ENCODE measurements at places on chromosomes 3 and 15.
A peak's percentile ranks its signal among the peaks of the same experiment; 100 is the strongest.

- no peak overlapping the region for H3K27ac ChIP-seq
- H3K4me1 ChIP-seq = peaks cover 4% of the 10 kb centered on the region
- no peaks in the 10 kb centered on the region for H3K27me3 ChIP-seq
- no peaks in the 10 kb centered on the region for H3K36me3 ChIP-seq
- no peak overlapping the region for H3K4me3 ChIP-seq
Measured at GRCh38 chr3:173992416-173992815, 594.9 kb downstream of the NLGN1 start.

DNA sequence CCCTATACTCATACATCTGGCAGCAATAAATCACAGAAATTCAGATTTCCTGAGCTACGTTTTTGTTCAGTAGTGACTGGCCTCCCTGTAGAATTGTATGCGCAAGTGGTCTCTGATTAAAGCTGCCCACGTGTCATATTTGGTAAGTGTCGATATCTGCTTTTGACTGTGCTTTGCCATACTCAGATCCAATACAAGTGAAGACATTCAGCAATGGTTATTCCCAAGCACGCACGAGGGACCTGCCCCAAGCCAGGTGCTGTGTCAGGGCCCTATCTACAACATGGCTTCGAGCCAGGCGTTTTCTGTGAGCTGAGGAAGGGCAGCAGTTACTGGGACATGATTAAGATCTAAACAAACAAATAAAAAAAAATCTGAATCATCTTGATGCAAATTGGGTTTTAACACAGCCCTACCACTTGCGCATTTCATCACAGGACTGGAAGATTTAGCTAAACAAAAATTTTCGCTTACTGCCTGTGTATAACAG is 47.2 kb upstream of the ICE2 start:
- peaks cover 5% of the 10 kb centered on the region for H3K36me3 ChIP-seq
- no peak for DNase-seq
- no peaks in the 10 kb centered on the region for H3K27me3 ChIP-seq
- H3K4me3 ChIP-seq = no peak overlapping the region
- H3K27ac ChIP-seq = no peak overlapping the region

- H3K4me1 ChIP-seq = no peaks in the 10 kb centered on the region
- H3K36me3 ChIP-seq = no peaks in the 10 kb centered on the region
- H3K27ac ChIP-seq = no peak overlapping the region
- DNase-seq = no peak
- no peak overlapping the region for H3K4me3 ChIP-seq
Measured at GRCh38 chr15:82950746-82951370, 1.7 kb downstream of the HOMER2 start.

- H3K4me3 ChIP-seq = no peak overlapping the region
- peaks cover 2% of the 10 kb centered on the region for H3K4me1 ChIP-seq
- no peak overlapping the region for H3K27ac ChIP-seq
- no peaks in the 10 kb centered on the region for H3K27me3 ChIP-seq
Measured at GRCh38 chr3:149411583-149411982, 34.1 kb upstream of the TM4SF1 start.

- peaks cover 31% of the 10 kb centered on the region for H3K36me3 ChIP-seq
- no peak overlapping the region for H3K4me3 ChIP-seq
- H3K4me1 ChIP-seq = peaks cover 3% of the 10 kb centered on the region
Measured at GRCh38 chr3:168021737-168022450, 73.8 kb downstream of the GOLIM4 start.

GRCh38 chr15:70523192-70523591 is 240.2 kb downstream of the UACA start:
- no peak for DNase-seq
- peaks cover 2% of the 10 kb centered on the region for H3K4me1 ChIP-seq
- no peak overlapping the region for H3K27ac ChIP-seq

DNA sequence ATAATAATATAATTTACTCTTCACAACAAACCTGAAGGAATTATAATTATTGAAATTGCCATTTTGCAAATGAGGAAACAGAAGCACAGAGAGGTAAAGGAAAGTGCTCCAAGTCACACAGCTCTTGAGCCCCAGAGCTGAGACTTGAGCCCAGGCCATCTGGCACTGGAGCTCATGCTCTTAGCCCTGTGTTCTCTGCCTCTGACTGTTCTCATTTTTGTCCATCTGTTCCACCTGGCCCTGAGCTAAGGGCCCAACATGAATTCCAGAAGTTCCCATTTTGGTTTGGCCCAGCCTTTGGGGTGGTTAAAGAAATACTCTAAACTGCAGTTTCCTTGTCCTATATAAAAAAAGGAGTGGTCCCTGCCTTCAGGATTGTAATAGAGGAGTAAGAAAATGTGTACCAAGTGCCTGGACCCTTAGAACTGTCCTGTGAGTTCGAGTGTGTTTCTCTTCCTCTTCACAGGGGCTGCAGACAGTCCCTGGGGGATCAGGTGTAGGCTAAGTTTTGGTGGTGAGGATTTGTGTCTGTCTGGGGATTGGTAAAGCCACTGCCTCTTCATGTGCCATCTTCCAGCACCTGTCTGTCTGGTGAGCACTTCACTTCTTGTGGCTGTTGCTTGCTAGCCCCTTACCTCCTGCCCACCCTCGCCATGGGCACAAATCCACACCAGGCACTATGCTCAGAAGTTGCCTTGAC is 91.8 kb downstream of the DNAJB8 start:
- DNase-seq = no peak
- H3K36me3 ChIP-seq = no peaks in the 10 kb centered on the region
- no peaks in the 10 kb centered on the region for H3K27me3 ChIP-seq

- H3K27ac ChIP-seq = no peak overlapping the region
- no peaks in the 10 kb centered on the region for H3K36me3 ChIP-seq
- H3K4me1 ChIP-seq = peaks cover 4% of the 10 kb centered on the region
- no peaks in the 10 kb centered on the region for H3K27me3 ChIP-seq
- peak; percentile 18 for DNase-seq
Measured at GRCh38 chr3:115864911-115865310, 241.6 kb downstream of the GAP43 start.

GRCh38 chr15:48388016-48388851 is 57.0 kb downstream of the DUT start:
- peaks cover 18% of the 10 kb centered on the region for H3K4me1 ChIP-seq
- H3K36me3 ChIP-seq = no peaks in the 10 kb centered on the region
- H3K4me3 ChIP-seq = no peak overlapping the region

DNA sequence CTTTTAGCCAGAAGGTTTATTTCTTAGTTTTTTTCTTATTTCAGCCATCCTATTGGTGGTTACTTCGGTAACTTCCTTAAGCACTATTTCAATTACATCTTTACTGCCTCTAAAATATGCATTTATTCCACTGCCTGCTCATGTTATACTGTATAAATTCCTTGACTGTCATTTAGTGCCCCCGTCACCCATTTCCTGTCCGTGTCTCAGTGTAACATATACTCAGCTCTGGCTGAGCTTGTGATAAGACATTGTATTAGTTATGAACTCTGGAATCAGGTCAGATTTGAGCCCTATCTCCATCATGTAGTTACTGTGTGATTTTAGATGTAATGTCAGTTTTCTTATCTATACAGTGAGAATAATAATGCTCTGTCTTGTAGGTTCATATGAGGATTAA is 24.2 kb downstream of the PIAS1 start:
- H3K27me3 ChIP-seq = no peaks in the 10 kb centered on the region
- H3K27ac ChIP-seq = no peak overlapping the region
- H3K4me1 ChIP-seq = no peaks in the 10 kb centered on the region
- H3K36me3 ChIP-seq = no peaks in the 10 kb centered on the region
- DNase-seq = no peak

- H3K27me3 ChIP-seq = no peaks in the 10 kb centered on the region
- no peaks in the 10 kb centered on the region for H3K4me1 ChIP-seq
- H3K27ac ChIP-seq = no peak overlapping the region
- H3K4me3 ChIP-seq = no peak overlapping the region
Measured at GRCh38 chr3:17820704-17821103, 78.3 kb upstream of the TBC1D5 start.

DNA sequence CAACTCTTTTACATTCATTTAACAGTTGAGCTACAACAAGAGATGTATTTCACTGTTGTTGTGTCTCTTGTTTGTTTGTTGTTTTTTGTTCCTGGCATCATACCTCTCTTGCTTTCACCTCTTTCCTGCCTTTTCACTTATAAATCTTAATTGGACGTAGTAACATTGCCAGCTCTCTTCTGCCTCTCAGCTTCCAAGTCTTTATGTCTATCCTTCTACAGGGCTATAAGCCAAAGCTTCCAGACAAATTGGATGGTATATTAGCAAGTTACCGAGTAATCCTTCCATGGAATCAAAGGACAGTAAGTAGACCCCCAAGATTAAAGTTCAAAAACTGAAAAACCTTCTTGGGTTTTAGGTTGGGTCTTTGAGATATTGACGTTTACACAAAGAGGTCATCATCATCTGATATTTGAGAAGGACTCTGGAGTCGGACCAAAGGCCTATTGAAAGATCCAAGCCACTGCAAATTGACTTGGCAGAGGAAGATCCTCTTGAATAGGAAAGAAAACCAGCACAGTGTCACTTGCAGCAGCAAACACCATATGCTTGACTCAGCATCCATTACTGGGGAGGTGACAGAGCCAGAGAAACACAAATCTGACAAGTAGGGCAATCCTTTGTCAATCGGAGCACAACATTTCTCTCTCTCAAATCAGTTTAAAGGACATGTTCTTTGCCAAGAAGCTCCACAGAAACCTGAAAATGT is 648.5 kb upstream of the NR2F2 start:
- H3K4me1 ChIP-seq = peaks cover 5% of the 10 kb centered on the region
- no peak overlapping the region for H3K4me3 ChIP-seq
- no peak overlapping the region for H3K27ac ChIP-seq
- H3K27me3 ChIP-seq = no peaks in the 10 kb centered on the region

DNA sequence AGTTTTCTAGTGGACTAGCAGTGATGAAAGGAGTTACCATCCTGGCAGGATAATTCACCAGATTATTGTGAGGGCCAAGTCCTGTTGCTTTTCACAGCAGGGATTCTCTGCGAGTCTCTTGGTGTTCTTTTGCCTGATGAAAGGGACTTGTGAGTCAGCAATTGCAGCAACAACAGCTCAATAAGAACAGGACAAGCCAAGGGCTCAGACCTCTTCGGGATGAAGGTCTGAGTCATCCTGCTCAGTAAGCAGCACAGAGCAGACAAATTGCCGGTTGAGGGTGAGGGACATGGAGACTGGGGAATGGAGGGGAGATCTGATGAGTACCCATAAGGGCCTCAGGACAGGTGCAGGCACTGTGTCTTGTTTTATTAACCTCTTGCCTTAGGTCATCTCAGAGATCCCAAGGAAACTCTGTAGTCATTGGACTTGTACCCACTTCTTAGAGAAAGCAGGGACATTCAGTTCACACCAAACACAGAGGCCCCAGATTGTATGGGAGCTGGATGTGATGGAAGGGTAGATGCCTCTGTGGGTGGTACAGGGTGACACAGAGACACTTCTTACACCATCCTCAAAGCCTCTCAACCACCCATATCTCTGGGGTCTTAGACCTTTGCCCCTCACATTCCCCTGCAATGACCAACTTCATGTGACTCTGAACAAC is 173.8 kb upstream of the TLE3 start:
- no peak overlapping the region for H3K27ac ChIP-seq
- no peaks in the 10 kb centered on the region for H3K36me3 ChIP-seq
- peaks cover 5% of the 10 kb centered on the region for H3K4me1 ChIP-seq
- peaks cover 24% of the 10 kb centered on the region for H3K27me3 ChIP-seq
- no peak overlapping the region for H3K4me3 ChIP-seq
- peak; percentile 95 for DNase-seq

DNA sequence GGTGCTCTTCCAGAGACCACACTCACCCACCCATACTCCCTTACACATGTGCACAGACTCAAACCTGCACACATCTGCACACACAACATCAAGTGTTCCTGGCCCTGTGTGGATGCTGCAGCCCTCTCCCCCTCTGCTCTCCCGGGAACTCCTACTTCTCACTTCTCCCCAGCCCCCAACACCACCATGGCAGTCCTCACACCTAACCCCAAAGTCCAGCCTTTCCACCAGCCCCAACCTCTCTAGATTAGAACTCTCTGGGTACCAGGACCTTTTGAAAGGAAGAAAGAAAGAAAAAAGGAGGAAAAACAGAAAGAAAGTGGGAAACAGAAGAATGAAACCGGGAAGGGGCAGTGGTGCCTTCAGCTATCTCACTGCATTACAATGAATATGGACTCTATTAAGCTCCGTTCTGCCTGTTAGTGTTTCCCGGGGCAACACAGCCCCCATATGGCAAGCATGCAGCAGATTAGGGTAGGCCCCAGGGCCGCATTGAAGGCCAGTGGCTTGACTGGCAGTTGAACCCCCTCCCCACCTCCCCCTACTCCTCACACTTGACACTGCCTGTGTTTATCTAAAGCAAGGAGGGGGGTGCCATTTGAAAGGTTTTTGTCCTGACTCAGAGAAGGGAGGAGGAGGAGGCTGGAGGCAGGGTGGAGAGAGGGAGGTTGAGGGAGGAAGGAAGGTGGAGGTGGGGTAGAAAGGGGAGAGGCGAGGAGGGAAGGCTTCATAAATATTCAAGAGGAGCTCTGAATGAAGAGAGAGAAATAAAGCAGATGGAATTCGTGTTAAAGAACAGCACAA is 30.1 kb downstream of the BOC start:
- peaks cover 13% of the 10 kb centered on the region for H3K4me1 ChIP-seq
- H3K36me3 ChIP-seq = no peaks in the 10 kb centered on the region
- H3K4me3 ChIP-seq = no peak overlapping the region
- peaks cover 2% of the 10 kb centered on the region for H3K27me3 ChIP-seq
